Activated CD4-positive, alpha-beta T cell treated with anti-CD3 and anti-CD28 coated beads, Interleukin-2, amount 50 U/mL, for 24 hours (primary cell): ENCODE measurements at places on chromosomes 4 and X.

GRCh38 chrX:124035657-124036056 lies 74.2 kb downstream of the STAG2 start:
- no peak for DNase-seq

GRCh38 chr4:20679951-20680350 lies 20.3 kb upstream of the PACRGL start:
- DNase-seq = no peak

- DNase-seq = no peak
These were observed 40.8 kb downstream of the EVC start for GRCh38 chr4:5751666-5752375.

DNA sequence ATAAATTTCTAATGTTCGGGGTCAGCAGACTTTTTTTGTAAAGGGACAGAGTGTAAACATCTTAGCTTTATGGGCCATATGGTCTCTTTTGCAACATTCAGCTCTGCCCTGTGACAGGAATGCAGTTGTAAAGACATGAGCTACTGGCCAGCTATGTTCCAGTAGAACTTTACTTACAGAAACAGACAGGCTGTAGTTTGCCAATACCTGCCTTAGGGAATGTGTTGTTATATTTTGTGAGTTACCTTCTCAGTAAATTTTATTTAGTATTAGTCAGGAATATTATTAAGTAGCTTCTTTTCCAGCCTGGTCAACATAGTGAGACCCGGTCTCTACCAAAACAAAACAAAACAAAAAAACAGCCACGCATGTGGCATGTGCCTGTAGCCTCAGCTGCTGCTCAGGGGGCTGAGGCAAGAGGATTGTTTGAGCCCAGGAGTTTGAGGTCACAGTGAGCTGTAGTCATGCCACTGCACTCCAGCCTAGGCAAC lies 48.7 kb downstream of the HTT start:
- no peak for DNase-seq

DNA sequence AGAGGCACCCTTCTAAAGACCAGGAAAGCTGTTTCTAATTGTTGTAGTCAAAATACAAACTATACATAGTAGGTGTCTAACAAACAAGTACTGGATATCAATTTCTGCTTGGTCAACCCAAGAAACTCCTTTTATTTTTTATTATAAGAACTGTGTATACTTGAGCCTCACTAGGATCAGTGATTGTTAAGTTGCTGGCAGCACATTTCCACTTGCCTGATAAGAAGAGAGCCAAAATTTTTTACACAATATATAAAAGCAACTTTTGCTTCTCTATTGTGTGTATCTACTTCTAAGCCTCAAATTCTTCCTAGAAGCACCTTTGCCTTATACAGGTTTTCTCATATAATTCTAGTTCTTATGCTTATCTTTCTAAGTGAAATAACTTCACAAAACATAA lies 703.0 kb upstream of the EPHA5 start:
- DNase-seq = no peak

DNA sequence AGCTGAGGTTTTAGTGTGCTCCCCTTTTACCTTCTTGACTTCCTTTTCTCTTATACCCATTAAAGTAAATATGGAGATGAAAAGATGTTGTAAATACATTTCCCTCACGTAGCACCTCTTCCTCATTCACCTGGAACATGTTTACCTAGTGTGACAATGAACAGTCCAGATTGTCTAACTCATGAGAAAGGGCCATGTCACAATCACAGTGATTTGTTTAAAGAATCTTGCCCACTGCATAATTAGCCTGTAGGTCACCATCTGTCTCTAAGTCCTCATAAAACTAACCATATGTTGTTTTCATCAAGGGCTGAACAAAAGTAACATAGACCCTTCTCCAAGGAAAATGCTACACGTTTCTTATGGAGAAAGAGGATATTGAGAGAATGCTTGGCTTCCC lies 85.7 kb downstream of the TSPAN5 start:
- no peak for DNase-seq

GRCh38 chrX:121479406-121479805 lies 432.0 kb downstream of the GLUD2 start:
- no peak for DNase-seq

GRCh38 chrX:11908371-11908770 lies 150.3 kb downstream of the MSL3 start:
- peak; percentile 12 for DNase-seq

GRCh38 chr4:102546635-102547034 lies 45.5 kb downstream of the NFKB1 start:
- DNase-seq = no peak

- DNase-seq = no peak
These were observed 7.9 kb downstream of the TRPC3 start for GRCh38 chr4:121943941-121944340.

GRCh38 chr4:154911608-154912098 lies 130.6 kb downstream of the RBM46 start:
- no peak for DNase-seq

- DNase-seq = no peak
These were observed 1620.9 kb upstream of the TENM3 start for GRCh38 chr4:180622254-180622653.

GRCh38 chr4:83917572-83917971 lies 381.7 kb downstream of the GPAT3 start:
- DNase-seq = no peak

GRCh38 chr4:10092481-10093270 lies 23.9 kb downstream of the WDR1 start:
- no peak for DNase-seq
